ENCODE measurements at places on chromosomes 4 and X. TPM values are rescaled to one million over a fixed set of nuclear protein-coding genes. Genes with fewer than 3 reads are reported as not detected.

GRCh38 chr4:56971383-56971782 is 6.0 kb downstream of the NOA1 start:
- peaks cover 69% of the 10 kb centered on the region for H3K36me3 ChIP-seq
- no peak overlapping the region for H3K27ac ChIP-seq
- DNase-seq, result no peak
- H3K27me3 ChIP-seq, result no peaks in the 10 kb centered on the region

DNA sequence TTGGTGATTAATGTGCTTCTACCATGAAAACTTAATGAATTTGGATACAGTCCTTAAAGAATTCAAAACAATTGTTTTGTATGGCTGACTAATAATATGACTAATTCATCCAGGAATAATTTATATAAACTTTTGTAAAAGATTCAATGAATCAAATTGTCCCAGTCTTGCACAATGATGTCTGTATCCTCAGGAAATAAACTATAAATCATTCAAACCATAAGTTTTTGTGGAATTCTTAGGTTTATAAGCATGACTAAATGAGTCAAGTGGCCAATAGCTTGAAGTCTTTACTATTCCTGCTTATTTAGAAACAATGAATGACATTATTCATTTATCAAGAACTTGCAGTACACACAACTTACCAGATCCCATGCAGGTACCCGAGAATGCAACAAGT is 935.0 kb upstream of the INTU start:
- H3K4me3 ChIP-seq, result no peak overlapping the region
- H3K4me1 ChIP-seq, result no peaks in the 10 kb centered on the region
- DNase-seq, result no peak
- H3K27ac ChIP-seq, result no peak overlapping the region
- no peaks in the 10 kb centered on the region for H3K27me3 ChIP-seq

DNA sequence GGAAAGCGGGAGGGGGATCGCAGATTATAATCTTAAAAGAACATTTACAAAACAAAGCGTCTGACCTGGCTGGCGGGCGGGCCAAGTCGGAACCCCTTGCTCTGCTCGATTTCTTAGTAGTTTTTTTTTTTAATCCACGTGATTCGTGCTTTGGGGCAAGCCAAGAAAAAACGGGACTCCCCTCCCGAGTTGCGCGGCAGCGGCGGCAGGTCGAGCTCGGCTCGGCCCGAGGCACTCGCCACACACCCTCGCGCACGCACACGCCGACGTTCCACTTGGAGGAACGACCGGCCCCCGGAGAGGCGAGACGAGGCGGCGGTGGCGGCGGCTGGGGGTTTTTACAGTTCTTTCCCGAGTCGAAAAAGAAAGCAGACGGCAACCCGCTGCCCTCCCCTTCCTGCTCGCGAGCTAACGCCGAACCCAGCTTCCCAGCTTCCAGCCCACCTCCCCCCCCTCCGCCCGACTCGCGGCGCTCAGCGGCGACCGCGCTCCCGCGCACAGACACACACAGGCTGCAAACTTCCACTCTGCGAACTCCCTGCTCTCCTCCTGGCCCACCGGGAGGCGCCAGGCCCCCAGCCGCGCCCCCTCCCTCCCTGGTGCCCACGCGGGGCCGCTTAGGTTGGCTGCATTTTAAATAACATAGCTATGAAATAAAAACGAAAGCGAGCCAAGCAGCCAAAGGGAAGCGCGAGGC is 1.2 kb downstream of the BCOR start:
- no peak overlapping the region for H3K27ac ChIP-seq
- peaks cover 8% of the 10 kb centered on the region for H3K36me3 ChIP-seq
- peak overlapping the region; percentile 90 for H3K4me3 ChIP-seq
- peaks cover 17% of the 10 kb centered on the region for H3K27me3 ChIP-seq
- no peak for DNase-seq

Gene TMEM131L
- total RNA-seq, result 26.7 TPM

Gene TDO2
- 0.13 TPM for total RNA-seq

Gene IQCM
- total RNA-seq, result not detected
